ENCODE measurements at places on chromosomes 7 and 10.

DNA sequence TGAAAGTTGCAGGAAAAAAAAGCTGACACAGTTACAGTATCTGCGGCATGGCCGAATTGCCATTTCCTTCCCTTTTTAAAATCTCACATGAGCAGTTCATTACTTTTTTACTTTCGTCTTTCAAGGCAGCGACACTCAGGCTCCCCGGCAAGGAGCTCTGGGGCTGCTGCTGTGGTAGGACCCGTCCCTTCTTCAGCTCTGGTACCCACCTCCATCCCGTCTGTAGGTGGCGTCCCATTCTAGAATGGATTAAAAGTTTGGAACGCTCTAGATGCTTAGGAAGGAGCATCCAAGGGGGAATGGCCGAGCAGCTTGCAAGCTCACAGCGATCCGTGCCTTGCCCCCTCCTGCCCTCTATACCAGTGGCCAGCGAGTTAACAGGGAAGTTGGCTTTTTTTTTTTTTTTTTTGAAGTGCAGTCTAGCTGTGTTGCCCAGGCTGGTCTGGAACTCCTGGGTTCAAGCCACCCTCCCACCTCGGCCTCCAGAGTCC lies 22.8 kb upstream of the TTYH3 start:
- DNase-seq, result no peak

GRCh38 chr10:48604991-48605508 lies at the start of gene ARHGAP22:
Gene ARHGAP22, minus strand, starts transcription at chr10:48605073. Its CDS starts 277 bp downstream, at chr10:48604796.
- peak; percentile 91 for DNase-seq

DNA sequence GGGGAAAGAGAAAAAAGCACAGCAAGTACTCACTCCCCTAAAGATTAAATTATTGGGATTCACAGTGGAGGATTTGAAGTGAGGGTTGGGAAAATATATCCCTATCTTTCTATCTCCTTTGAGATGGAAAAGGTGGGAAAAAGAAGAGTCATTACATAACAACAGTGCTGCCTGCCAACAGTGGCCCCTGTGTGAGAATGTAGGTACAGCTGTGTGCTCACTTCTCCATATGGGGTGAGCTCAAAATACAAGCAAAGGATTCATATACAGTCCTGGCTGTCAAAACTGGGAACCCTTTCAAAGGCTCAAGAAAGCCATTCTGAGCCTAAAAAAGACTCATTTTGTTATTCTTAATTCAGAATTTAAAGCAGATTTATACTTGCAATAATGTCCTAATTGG lies 458.5 kb downstream of the GPAM start:
- no peak for DNase-seq

DNA sequence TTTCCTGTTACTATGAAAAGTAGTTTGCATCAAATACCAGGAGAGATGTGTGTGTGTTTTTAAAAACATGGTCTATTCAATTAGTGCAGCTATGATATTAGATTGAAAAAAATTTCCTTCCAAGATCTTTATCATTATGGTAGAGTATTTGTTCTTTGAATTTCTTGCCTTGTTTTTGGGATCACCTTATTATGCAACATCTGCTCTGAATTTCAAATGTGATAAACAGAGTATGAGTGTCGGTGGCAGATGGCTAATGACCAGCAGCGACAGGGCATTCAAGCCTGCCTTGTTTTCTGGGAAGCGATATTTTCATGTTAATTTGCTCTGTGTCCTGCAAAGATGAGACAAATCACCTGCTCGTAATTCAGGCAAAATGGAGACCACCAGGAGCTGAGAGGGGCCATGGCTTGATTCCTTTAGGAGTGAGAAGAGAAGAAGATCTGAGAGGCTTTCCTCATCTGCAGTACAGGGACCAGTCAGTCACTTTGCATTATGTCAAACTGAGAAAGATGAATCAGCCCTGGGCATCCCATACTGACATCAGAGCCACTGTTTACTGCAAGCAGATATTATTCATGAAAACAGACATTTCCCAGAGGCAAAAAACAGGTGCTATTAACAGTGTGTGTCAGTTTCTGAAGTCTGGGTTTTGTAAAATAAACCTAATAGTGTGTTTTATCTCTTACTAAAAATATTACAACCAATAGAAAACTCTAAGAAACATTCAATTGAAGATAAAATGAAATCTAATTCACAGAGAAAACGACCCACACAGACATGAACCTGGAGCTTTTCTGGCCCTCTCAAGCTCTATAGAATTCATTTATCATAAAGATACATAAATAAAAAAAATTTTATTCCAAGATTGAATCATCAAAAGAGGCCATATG lies 67.6 kb downstream of the CDK6 start:
- no peak for DNase-seq

DNA sequence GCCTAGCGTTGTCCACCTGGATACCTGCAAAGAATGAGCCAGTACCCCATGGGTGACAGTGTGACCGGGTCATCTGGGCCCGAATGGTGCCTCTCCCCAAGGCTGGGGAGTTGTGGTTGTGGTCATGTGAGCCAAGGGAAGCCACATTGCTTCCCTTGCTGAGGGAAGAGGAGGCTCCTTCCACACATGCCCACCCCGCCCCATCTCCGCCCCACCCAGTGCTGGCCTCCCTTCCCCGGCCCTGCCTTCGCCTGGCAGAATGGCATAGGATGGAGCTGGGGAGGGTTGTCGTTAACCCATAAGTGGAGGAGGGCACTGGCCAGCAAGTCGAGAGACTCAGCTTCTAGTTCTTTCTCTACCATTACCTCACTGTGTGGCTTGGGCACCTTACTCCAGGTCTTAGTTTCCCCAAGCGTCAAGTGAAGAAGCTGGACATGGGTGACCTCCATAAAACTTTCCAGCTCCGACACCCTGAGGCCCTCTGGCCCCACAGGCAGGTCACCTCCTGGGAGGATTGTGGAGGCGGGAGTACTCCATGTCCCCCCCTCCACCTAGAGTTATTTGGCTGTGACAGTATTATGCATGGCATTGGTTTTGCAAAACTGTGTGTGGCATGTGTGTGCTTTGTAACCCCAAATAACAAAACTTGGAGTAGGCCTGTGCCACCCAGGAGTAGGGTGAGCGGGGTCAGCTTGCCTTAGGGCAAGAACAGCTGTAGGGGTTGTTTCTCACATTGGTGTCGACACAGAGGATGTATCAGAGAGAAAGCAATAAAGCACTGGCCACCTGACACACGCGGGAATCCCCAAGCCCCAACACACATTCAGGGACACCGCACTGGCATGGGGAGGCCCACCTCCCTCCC lies 90.5 kb upstream of the MACROH2A2 start:
- peak; percentile 87 for DNase-seq

GRCh38 chr10:118234683-118235082 lies 107.4 kb downstream of the FAM204A start:
- DNase-seq, result peak; percentile 39

Measured in esophagus muscularis mucosa (tissue), 4 donors.